Foreskin melanocyte (primary cell): ENCODE measurements at places on chromosomes 3 and 15.

- no peak for DNase-seq
These were observed 1.9 kb downstream of the IVD start for GRCh38 chr15:40407330-40407990.

- no peak for DNase-seq
These were observed 134.0 kb upstream of the THRB start for GRCh38 chr3:24628523-24629258.

DNA sequence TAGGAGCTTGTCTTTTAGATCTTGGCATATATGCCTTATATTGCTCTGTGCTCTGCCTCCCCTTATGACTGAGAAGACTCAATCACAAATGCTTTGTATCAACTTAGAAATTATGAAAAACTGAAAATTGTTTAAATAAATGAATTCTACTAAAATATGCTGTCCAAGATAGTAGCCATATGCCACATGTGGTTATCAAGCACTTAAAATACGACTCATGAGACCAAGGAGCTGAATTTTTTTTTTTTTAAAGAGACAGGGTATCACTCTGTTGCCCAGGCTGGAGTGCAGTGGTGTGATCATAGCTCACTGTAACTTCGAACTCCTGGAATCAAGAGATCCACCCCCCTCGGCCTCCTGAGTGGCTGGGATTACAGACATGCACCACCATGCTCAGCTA lies 118.3 kb downstream of the RFTN1 start:
- DNase-seq = no peak

- no peak for DNase-seq
These were observed 19.5 kb downstream of the LRIG1 start for GRCh38 chr3:66481071-66482017.

- DNase-seq = peak; percentile 44
These were observed 205.9 kb downstream of the CD47 start for GRCh38 chr3:107884719-107885460.

DNA sequence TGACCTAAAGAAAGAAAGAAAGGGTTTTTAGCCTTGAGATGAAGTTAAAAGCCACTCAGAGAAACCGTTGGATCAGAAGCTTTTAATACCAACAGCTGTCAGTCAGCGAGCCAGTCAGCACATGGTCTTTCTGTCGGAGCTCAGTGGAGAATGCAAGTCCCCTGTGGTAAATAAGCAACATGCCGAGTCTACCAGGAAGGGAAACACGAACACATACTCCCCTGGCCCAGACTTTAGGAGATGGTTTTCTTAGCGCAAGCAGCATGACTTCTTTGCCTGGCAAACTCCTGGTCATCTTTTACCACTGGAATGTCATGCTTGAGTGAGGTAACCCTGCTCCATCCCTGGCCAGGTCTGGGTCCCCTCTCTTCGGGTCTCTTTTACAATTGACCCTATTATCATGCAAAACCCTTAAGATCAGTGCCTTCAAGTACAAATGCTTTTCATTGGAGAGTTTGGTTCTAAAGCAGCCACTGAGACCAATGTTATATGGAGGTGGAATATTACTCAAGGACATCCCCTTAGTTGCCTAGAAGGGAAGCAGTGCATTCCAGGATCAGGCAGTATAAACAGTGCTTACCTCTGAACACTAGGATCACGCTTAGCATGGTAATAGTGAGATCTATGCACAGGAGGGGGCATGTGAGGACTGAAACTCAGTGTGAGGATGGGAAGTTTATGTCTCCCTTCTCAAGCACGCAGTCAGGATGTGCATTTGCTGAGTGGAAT lies 28.2 kb downstream of the SLCO3A1 start:
- no peak for DNase-seq

GRCh38 chr3:112635674-112636073 lies 5.3 kb downstream of the CCDC80 start:
- DNase-seq = peak; percentile 71

DNA sequence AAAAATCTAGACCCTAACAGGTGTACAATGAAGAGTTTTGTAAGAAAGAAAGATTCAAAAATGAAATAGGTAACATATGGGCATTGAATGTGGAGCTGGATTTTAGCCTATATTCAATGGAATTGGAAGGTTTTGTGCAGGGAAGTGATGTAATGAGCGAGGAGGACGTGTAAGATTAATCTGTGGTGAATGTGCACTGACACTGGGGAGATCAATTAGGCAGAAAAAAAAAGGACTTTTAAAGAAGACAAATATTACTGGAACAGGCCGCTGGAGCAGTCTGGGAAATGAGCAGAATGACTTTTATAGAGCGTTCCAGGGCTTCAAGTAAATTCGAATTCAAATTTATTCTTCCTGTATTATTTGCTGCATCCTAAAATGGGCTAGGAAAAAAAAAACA lies 55.2 kb downstream of the PDIA5 start:
- DNase-seq = no peak

DNA sequence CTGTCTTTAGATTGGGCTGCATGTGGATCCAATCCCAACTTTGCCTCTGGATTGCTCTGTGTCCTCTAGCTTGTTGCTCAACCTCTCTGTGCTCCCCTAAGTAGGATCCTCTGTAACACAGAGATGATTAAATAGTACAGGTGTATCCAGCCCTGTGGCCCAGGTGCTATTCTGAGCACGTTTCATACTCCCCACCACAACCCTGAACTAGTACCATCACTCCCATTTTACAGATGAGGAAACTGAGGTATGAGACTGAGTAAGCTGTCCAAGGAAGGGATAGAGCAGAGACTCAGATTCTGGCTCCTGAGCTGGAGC lies 7.2 kb downstream of the ISG20 start:
- no peak for DNase-seq

- DNase-seq = no peak
These were observed 1530.3 kb downstream of the SI start for GRCh38 chr3:163548015-163548414.

DNA sequence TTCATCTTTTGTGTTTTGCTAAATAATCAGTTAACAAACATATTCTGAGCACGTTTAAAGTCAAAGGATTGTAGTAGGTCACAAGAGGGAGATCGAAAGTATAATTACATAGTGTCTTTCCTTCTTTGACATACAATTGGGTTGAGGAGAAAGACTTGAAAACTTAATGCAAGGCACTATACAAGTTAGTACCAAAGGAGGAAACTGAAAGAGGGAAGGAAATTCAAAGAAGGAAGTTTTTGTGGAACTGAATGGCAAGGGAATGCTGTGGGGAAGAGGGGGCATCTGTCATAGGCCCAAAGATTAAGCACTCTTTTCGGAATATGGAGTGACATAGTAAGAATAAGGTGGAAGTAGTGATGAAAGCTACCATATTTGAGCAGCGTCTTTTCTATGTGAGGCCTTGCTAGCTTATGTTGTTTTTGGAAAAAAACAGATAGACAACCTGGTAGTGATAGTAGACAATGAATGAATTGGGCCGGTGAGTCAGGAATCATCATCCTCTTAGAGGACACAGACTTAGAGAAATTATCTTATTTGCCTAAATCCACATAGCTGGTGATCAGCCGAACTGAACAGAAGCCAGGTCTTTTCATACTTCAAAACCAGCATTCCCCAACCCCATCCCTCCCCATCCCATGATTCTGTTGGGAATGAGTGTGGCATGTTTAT lies 10.2 kb downstream of the MBNL1 start:
- no peak for DNase-seq

- DNase-seq = no peak
These were observed 42.8 kb upstream of the SMAD3 start for GRCh38 chr15:67022587-67023105.
